Stimulated activated CD8-positive, alpha-beta memory T cell treated with anti-CD3 and anti-CD28 coated beads, Interleukin-15, amount 100 ng/mL, for 48 hours (primary cell): ENCODE measurements at places on chromosomes 2 and 18.

DNA sequence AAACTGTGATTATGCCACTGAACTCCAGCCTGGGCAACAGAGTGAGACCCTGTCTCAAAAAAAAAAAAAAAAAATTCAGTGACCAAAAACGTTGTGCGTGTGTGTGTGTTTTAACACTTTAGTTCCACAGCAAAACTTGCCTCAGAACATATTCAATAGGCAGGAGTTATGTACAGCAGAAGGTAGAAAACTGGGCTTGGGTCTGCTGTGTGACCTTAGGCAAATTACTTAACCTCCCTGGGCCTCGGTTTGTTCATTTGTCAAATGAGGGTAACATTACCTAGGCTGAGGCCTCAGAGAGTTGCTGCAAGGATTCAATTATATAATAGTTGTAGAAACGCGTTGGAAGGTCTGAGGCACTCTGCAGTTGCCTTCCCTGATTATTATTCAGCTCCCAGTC lies 10.3 kb upstream of the SCG2 start:
- DNase-seq: no peak

GRCh38 chr2:128599700-128600099 lies 281.0 kb upstream of the HS6ST1 start:
- no peak for DNase-seq

DNA sequence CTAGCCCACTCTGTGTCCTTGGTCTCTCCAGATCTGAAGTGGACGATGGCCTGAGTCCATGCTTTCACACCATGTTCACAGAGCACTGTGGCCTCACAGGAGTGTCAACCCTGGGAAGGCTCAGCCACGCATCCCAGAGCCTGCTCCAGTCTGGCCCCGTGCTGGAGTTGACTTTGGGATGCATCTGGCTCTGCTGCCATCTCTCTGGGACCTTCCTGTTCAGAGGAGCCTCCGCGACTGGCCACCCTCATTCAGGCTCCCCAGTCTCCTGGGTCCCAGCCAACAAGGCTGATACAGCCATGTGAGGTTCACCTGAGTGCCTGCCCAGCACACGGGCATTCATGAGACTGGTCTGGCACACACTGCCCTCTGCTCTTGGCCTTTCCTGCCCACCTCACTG lies 199.7 kb upstream of the RAB6C start:
- DNase-seq: no peak

- no peak for DNase-seq
Measured at GRCh38 chr2:6111781-6112261, 419.6 kb downstream of the SOX11 start.

- DNase-seq: no peak
Measured at GRCh38 chr18:48902856-48903601, 47.7 kb downstream of the SMAD7 start.

DNA sequence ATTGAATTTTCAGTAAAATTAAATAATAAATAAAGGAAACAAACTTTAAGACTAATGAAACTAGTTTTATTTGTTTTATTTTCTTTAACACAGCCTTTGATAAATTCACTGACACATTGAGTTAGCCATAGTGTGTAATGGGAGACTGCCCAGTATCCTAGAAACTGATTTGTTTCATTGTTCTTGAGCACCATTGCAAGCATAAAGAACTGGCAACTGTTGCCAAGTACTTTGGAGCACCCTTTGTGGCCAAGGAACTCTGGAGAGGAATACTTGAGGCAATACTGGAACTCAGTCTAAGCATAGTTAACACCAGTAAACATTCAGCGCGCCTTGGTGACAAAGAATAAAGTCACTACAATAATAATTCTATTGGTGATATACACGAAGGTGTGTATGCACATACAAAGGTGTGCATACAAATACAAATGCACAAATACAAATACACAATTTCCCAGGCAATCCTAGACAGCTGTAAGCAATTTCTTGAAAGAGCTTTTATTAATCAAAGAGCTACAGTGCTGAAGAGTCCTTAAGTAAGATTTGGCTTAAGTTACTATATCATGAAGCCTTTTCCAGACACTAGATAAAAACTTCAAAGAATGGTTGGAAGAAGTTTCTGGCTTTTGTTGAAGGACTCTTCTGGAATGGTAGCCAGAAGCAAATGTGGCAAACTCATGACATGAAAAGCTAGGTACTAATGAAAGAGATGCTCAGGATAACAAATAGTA lies 1371.2 kb downstream of the LRP1B start:
- DNase-seq: no peak

DNA sequence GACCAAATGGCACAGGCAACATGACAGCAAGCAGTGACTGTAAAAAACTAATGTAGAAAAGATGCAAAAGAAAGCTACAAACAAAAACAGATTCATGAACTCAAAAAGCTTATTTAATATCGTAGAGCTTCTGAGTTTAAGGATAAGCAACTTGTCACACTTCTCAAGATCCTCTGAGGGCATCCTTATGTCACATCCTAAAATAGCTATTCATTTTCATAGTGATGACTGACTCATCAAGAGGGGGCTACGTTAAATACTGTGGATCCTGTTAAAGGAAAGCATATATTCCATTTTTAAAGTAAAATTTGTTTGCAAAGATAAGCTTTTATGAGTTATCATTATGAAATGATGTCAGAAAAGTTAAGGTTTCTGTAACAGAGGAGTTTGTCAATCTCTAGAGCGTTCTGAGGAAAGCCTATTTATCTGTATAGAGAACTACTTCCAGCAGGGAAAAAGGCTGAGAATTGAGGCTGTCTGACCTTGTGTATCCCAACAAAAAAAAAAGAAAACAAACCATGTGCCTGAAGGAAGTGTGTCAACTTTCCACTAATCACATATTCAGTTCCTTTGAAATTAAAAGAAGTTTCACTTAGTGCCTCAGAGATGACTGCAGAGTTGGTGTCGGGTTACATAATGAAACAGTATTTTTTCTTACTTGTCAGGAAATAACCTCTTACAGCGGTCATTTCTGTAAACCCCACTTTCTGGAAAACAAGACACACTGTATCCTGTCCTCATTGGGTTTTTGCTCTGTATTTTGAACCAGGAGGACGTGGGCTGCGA lies 115.5 kb downstream of the ESCO1 start:
- DNase-seq: no peak

GRCh38 chr2:174535083-174535482 lies 48.3 kb upstream of the GPR155 start:
- DNase-seq: no peak

GRCh38 chr2:25363733-25364132 lies 22.0 kb upstream of the DNMT3A start:
- no peak for DNase-seq

- no peak for DNase-seq
Measured at GRCh38 chr2:26521913-26522180, 43.9 kb upstream of the OTOF start.

DNA sequence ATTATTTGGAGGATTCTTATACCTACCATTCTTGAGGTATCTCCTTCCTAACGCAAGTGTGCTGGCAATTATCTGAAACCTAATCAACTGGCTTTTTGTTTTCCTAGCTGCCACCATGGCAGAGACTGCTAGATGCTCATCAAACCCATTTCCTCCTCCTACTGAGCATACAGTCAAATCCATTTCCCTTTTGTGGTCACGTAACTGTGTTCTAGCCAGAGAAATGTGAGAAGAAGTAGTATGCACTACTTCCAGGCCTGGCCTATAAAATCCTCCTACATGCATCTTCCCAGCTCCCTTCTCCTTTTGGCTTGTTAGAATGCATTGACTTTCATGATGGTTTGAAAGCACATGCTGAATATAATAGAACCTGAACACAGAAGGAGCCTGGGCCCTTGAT lies 494.1 kb upstream of the MEIS1 start:
- DNase-seq: no peak

GRCh38 chr2:45223531-45223930 lies 214.3 kb upstream of the SIX2 start:
- DNase-seq: no peak

DNA sequence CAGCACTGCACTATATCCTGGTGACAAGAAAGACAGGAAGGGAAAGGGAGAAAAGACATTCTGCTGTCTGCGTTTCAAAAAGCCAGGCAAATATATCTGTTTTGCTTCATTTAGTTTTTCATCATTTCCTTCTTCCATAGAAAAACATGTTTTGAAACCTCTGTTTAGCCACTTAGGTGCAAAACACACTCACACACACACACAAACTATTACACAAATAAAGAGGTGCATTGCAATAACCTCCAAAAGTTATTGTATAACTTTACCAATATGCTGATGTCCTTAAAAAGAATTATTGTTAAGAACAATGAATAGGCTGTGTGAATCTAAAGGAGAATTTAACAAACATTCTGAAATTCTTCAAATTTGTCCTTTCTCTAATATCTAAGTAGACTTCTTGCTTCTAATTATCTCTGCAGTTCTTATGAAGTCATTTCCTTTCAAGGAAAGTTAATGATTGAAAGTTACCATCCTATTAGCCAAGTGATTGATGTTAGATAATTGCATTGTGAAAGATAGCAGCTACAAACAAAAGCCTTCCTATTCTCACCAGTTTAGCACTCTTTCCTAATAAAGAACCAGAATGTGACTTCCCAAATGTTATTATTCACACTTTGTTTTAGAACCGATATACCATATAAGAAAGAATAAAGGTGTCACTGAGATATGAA lies 516.7 kb downstream of the KCNJ3 start:
- DNase-seq: no peak

DNA sequence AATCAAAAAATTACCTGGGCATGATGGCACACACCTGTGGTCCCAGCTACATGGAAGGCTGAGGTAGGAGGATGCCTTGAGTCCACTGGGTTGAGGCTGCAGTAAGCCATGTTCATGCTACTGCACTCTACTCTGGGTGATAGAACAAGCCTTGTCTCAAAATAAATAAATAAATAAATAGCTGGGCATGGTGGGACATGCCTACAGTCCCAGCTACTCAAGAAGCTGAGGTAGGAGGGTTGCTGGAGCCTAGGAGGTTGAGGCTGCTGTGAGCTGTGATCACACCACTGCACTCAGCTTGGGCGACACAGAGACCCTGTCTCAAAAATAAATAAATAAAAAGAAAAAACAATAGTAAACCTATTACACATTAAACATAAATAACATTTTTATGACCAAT lies 3.0 kb downstream of the AP1S3 start:
- DNase-seq: no peak

DNA sequence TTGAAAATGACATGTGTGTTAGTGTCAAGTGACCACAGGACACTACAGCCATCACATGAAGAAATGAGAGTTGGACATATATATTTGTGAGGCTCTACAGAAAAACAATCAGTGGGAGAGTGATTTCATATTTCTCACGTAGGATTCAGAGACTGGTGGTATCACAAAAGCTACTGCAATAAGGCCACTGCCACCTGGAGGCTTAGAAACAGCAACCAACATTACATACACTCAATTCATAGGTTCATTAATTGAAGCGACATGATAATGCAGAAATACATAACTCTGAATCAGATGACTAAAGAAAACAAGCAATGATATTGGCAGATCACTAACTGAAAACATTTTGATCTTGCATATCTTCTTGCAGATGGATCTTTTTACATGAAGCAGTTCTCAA lies 248.1 kb upstream of the KLHL14 start:
- no peak for DNase-seq

DNA sequence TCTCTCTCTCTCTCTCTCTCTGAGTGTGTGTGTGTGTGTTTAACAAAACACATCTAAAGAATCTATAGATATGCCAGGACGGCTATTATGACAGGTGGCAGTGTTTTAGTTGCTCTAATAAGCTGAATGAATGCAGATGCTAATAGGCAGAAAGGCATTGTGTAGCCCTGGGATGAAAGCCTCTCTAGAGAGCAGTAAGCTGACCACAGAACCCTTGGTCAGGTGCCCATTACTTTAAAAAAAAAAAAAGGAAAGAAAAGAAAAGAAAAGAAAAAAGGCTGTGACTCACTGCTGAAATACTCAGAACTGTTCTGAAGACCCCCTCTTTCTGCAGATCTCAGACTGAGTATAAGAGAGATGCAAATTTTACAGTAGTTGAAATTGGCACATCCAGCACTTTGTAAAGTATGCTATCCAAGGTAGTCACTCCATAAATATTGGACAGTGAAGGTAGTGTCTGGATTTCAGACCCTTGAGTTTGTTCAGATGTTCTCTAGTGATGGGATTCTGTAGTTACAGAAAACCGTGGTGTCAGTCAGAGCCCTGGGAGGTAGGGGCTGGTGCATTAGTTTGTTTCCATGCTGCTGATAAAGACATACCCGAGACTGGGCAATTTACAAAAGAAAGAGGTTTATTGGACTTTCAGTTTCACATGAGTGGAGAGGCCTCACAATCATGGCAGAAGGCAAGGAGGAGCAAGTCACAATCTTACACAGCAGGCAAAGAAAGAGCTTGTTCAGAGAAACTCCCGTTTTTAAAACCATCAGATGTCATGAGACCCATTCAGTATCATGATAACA lies 30.9 kb downstream of the OSBPL6 start:
- no peak for DNase-seq

GRCh38 chr2:101883860-101884259 lies 107.9 kb upstream of the IL1R2 start:
- no peak for DNase-seq

GRCh38 chr2:75896779-75897366 lies 186.2 kb upstream of the GCFC2 start:
- no peak for DNase-seq

DNA sequence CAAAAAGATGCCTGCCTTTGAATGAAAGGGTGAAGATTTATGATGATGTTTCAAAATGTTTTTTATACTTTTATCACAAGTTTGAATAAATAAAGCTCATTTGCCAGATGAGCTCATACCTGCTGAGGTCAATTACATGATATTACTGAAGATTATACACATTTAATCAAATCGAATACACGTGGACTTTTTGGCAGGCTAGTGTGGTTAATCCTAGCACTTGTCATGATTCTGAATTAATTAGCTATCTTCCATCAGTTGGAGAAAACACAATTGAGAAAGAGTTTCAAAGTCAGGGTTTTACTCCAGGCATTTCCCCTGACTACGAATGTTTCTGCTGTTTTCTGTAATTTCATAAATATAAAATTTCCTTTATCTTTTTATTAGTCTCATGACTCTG lies 54.4 kb downstream of the LRPPRC start:
- no peak for DNase-seq

DNA sequence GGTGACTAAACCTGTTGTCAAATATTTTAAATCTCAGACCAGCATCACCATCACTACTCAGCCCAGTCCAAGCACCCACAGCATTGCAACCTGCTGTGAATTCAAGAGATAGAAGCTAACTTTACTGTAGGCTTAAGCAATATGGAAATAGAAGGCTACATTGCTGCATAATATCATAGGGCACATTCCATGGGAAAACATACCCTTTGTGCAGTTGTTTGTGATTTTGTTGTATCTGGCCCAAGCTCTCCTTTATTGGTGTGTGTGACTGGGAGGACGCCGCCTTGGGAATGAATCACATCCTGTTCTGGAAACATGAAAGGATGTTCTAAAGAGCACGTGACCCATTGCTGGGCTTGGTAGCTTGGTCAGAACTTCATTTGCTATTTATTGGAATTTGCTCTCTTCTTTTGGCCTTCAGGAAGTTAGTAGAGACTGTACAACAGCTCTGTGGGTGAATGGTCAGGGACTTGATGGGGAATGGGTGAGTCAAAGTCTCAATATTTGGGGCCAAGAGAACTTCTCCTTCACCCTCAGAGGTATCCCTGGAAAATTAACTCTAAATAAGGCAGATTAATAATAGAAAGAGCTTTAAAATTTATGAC lies 106.8 kb upstream of the SERPINE2 start:
- DNase-seq: no peak

- DNase-seq: no peak
Measured at GRCh38 chr2:236843161-236843968, 242.3 kb upstream of the COPS8 start.

GRCh38 chr2:136251197-136251884 lies 133.4 kb upstream of the CXCR4 start:
- no peak for DNase-seq
